ENCODE measurements at places on chromosomes 6 and 20.

GRCh38 chr6:132167929-132168892 is 217.0 kb upstream of the CCN2 start:
- no peak for DNase-seq

- DNase-seq = no peak
Measured at GRCh38 chr20:38897267-38897666, 28.9 kb upstream of the FAM83D start.

- DNase-seq = no peak
Measured at GRCh38 chr6:26235302-26235670, 129.7 kb upstream of the BTN3A2 start.

DNA sequence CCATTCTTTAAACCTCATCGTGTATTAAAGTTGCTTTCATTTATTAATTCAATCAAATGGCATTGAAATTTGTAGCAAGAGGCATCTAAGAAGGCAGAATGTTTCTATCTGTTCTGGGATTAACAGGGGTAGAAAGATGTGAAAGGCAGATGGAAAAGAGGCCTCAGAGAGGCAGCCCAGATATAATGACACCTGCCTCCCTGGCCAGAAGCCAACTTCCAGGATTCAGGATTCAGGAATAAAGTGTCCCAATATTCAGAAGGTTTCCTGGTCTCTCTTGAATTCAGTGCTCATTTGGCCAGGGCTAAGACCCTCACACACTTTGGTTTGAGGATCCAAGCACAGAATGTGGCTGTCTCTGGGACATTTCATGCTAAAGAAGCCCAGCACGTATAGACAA is 39.9 kb downstream of the HLA-B start:
- DNase-seq = no peak

GRCh38 chr20:21020659-21021471 is 85.3 kb downstream of the LINC00237 start:
- DNase-seq = no peak

DNA sequence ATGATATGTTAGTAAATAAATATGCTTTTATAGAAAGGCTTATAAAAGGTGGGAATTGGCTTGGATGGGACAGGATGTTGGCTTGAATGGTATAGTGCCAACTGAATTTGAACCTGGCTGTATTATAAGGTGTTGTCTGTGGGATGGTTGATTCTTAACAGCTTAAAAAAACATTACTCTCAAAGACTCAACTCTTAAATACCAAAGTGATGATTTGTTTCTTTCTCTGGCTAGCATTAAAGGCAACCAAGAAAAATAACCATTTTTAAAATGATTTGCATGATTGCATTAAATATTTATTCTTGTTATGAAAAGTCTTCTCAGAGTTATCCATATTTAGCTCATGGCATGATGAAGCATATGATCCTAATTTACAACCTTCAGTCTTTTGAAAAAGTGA is 216.2 kb downstream of the RIMS1 start:
- DNase-seq = no peak

- no peak for DNase-seq
Measured at GRCh38 chr6:82365016-82365795, 1.6 kb downstream of the TPBG start.

- DNase-seq = no peak
Measured at GRCh38 chr20:62483613-62484458, 8.0 kb upstream of the GATA5 start.

- no peak for DNase-seq
Measured at GRCh38 chr6:151359486-151359885, 31.9 kb downstream of the ZBTB2 start.

GRCh38 chr6:36038120-36038876 is 10.7 kb downstream of the MAPK14 start:
- DNase-seq = no peak

DNA sequence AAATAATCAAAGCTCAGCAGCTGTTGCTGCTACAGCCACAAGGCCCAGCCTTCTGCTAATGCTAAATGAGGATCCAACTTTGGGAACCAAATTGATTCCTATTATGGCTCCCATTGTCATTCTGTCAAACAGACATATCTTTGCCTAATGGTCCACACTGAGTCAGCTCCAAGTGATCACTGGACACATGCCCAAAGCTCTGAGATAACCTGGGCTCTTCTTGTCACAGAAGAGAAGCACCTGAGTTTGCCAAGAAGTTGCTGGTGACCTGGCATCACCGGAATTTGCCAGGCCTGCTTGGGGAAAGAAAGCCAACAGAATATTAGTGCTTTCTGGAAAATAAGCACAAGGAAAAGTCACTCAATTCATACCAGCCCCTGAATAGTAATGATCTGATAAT is 5.8 kb downstream of the TNFRSF21 start:
- no peak for DNase-seq

- DNase-seq = no peak
Measured at GRCh38 chr6:153485072-153485471, 354.0 kb upstream of the RGS17 start.

GRCh38 chr6:22081709-22082108 is 215.1 kb downstream of the PRL start:
- no peak for DNase-seq

DNA sequence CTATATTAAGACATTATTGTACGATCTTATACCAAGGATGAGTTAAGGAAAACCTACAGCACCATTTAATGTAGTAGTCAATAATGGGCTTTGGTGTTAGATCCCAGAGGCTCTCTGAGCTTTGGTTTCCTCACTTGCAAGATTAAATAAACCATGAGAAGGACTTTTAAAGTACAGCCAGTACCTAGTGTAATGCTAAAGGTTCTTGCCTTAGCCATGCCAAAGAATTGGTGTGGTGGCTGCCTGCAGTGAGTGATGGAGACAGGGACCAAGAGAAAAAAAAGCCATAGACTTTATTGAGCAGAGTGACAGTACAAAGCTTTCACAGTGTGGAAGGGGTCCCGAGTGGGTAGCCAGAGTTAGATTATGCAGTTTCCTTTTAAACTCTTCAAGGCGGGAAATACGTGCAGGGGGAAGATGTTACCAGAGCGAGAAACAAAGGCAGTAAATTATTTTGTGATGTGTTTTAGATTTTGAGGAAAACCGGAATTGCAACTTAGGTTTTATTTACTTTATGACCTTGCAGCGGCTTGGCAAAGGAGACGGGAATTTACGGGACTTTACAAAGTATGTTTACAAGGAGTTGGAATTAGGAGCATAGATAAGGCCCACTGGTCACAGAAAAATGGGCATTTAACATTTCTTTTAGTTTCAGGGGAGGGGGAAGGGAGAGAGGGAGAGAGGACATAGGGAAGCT is 100.4 kb downstream of the MYO6 start:
- DNase-seq = no peak

DNA sequence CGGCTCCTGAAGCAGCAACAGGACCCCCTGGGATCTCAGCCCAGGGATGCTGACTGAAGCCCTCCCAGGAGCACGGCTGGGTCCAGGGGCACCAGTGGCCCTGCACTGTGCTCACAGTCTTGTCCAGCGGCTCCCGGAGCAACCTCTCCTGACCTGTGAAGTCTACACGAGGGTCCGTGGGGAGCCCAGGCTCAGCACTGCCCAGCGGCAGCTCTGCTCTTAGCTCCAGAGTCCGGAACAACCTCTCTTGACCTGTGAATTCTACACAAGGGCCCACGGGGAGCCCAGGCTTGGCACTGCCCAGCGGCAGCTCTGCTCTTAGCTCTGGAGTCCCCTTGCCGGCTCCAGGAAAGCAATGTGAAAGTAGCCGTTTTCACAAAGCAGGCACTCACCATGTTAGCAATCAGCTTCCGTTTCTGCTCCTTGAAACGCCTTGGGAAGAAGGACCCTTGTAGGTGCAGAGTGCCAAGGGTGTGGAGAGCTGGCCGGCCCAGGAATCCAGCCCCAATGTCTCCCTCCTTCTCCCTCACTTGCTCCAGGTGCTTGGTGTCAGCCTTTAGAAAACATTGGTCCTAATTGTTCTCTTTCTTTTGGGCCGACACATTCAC is 310.9 kb downstream of the CDH4 start:
- no peak for DNase-seq

DNA sequence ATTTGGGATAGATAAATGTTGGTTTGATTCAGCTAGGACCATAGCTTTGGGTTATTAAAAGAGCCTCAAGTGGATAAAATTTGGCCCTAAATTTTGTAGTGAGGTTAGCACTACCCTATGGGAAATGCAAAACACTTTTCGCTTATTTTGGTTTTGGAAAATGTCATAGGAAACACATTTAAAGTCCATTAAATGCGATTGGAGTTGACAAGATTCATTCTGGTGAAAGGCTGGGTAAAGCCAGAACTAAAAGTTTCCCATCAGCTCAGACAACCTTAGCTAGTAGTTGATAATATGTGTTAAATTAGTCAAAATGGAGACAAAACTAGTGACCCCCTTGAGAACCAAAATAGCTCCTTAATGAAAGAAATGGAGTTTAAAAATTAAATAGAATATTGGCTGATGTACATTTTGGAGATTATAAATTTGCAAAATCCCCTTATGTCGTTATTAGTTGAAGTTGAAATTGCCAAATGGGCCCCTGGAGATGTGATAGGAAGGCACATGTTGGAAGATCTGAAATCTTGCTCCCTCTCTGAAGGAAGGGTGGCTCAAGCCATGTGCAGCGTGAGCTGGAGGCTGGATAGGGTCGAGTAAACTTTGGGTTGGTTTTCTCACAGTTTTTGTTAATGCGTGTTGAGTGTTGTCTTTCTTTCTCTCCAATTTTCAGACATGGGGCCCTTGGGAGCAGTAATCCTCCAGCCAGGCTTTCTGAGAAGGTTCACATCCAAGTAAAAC is 72.8 kb downstream of the CD83 start:
- DNase-seq = no peak

GRCh38 chr6:19311786-19312185 is 525.4 kb upstream of the ID4 start:
- no peak for DNase-seq

DNA sequence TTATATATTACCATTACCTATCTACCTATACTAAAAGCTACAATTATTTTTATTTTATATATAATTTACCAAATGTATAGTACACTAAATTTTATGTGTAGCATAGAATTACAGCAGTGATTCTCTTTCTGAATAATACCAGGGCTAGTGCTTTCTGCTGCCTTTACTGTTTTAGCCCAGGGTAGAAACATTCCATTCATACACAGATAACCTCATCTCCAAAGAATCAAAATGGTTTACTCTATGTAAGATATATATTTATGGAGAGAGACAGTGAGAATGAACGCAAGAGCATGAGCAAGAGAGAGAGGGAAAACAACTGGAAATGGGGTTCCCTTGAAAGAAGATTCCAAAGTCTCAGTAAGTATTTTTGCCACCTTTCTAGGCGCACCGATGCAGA is 56.3 kb upstream of the ATXN1 start:
- no peak for DNase-seq

DNA sequence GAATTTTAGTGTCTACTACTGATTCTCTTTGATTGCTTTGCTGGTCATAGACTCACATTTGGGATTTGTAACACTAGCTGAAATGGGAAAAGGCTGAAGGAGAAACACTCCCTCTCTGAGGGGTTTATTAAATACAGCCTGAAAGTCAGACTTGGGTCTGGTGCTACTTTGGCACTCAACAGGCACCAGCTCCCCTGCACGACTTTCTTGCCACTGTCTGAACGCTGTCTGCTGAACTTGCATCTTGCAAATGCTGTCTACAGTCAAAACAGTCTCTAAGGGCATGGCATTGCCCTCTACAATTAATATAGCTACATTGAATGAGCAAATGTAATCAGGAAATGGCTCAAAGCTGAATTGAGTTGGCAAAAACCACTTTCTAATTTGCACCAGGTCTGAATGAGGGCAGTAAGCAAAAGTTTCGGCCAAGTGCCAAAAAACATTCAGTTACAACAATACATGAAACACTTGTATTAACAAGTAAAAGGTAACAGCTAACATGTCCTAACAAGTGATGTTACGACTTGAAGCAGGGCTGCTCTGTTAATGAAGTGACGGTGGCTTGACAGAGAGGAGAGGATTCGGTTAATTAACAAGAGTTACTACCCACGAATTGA is 119.5 kb downstream of the FOXC1 start:
- DNase-seq = no peak

DNA sequence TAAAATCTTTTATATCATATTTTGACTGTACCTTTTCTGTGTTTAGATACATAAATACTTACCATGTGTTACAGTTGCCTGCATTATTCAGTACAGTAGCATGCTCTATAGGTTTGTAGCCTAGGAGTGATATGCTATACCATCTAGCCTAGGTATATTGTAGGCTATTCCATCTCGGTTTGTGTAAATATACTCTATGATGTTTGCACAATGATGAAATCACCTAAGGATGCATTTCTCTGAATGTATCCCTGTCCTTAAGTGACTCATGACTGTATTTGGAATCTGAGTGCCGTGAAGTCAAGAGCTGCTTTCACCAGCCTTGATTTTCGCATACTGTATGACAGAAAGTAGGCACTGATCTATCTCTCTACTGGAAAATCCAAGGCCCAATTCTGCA is 129.9 kb downstream of the UTRN start:
- no peak for DNase-seq

- no peak for DNase-seq
Measured at GRCh38 chr6:106897580-106897979, 76.9 kb downstream of the CD24 start.

DNA sequence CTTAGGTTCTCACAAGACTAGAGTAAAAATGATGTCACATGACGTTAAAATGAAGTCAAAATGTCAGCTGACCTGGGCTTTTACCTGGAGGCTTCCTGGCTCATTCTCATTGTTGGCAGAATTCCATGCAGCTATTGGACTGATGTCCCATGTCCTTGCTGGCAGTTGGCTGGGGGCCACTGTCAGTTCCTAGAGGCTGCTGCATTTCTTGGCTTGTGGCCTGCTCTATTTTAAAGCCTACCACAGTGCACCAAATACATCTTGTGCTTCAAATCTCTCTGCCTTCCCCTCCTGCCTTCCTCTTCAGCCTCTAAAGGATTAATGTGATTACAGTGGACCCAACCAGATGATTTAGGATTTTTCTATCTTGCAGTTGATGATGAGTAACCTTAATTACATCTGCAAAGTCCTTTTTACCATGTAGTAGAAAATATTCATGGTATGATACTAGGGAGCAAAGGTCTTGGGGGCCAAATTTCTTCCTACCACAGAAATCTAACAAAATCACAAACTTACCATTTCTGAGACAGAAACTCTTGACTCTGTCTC is 81.9 kb downstream of the FIG4 start:
- no peak for DNase-seq

GRCh38 chr6:105633814-105634213 is 230.9 kb upstream of the PREP start:
- DNase-seq = no peak

DNA sequence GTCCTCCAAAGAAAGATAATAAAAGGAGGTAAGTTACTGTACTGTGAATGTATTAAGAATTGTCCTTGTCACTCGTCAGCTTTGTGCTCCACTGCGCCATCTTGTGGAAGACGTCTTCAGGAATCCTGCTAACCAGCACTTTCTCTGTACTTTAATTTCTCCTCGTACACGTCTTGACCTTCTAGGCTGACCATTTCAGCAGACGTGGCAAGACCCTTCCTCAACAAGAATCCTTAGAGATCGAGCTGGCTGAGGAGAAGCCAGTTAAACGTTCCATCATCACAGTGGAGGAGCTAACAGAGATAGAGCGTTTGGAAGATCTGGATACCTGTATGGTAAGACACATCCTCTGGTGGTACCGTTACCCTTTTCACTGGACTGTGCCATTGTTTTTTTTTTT is 95.5 kb upstream of the SCGN start:
- peak; percentile 1 for DNase-seq

GRCh38 chr6:23177806-23178205 is 608.4 kb downstream of the HDGFL1 start:
- no peak for DNase-seq

- no peak for DNase-seq
Measured at GRCh38 chr6:137970368-137970767, 103.3 kb downstream of the TNFAIP3 start.

Measured in substantia nigra (tissue), 51 donors.